ENCODE measurements at places on chromosomes 3 and 15.

DNA sequence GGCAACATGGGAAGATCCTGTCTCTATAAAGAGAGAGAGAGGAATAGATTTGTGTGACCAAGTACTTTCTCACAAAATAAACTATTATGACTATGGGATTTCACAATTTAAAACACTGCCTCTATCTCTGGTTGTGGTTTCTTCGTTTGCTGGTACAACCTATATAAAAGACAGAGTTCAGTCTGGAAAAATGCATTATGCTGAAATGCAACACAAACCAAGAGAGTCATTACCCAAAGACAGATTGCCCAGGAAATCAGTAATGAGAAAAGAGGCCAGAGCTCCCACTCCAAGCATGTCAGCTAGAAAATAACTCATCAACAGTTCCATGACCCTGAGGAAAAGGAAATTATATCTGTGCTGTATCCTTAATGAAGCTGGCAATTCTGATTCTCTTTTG is 23.2 kb downstream of the GPR176 start:
- H3K36me3 ChIP-seq = no peaks in the 10 kb centered on the region
- H3K4me1 ChIP-seq = no peaks in the 10 kb centered on the region
- H3K27me3 ChIP-seq = no peaks in the 10 kb centered on the region
- no peak overlapping the region for H3K27ac ChIP-seq

DNA sequence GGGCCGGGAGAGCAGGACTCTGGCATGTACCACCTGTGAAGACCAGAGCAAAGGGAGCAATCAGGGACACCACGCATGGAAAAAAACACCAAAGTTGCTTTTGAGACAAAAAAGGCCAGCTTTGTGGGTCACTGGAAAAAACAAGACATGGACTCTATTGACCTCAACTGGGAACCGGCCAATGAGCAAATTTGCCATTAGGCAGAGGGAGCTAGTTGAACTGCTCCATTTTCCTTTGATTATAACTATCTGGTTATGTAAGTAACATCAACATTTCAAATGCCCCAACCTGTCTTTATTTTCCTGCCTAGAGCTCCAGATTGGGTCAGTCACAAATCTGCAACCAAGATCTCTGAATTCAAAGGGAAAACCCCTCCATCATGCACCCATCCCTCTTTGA is 86.0 kb downstream of the ZNF385D start:
- no peak overlapping the region for H3K4me3 ChIP-seq
- no peaks in the 10 kb centered on the region for H3K4me1 ChIP-seq
- no peaks in the 10 kb centered on the region for H3K27me3 ChIP-seq
- H3K36me3 ChIP-seq = no peaks in the 10 kb centered on the region
- no peak for DNase-seq

DNA sequence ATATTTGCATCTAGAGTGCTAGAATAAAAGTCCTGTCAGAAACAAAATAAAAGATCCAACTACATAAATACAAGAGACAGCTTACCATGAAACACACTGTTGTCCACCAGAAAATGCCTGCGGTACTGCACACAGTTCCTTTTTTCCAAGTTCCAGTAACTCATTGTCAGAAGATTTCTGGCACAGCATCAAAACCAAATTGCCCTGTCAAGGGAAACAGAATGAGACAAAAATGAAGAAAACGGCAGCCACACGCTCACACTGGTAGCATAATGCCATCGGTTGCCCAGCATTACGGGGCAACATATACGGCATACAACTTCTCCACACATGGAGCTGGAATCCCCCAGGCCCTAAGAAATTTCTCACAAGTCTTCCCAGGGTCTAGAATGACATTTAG is 40.8 kb downstream of the PLCH1 start:
- DNase-seq = peak; percentile 38
- no peaks in the 10 kb centered on the region for H3K36me3 ChIP-seq
- H3K4me3 ChIP-seq = no peak overlapping the region
- H3K27ac ChIP-seq = no peak overlapping the region
- H3K4me1 ChIP-seq = peaks cover 17% of the 10 kb centered on the region

DNA sequence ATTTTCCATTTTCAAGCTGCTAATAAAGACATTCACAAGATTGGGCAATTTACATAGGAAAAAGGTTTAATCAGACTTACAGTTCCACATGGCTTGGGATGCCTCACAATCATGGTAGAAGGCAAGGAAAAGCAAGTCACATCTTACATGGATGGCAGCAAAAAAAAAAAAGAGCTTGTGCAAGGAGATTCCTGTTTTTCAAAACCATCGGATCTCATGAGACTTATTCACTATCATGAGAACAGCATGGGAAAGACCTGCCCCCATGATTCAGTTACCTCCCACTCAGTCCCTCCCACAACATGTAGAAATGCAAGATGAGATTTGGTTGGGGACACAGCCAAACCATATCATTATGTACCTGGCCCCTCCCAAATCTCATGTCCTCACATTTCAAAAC is 202.0 kb downstream of the FNDC3B start:
- H3K4me3 ChIP-seq = no peak overlapping the region
- H3K4me1 ChIP-seq = no peaks in the 10 kb centered on the region
- H3K36me3 ChIP-seq = peaks cover 21% of the 10 kb centered on the region
- no peak for DNase-seq
- no peak overlapping the region for H3K27ac ChIP-seq
- H3K27me3 ChIP-seq = no peaks in the 10 kb centered on the region

GRCh38 chr3:110567029-110567428 is 504.6 kb upstream of the NECTIN3 start:
- H3K4me1 ChIP-seq = no peaks in the 10 kb centered on the region
- no peak overlapping the region for H3K27ac ChIP-seq
- no peaks in the 10 kb centered on the region for H3K27me3 ChIP-seq
- no peaks in the 10 kb centered on the region for H3K36me3 ChIP-seq
- DNase-seq = no peak

DNA sequence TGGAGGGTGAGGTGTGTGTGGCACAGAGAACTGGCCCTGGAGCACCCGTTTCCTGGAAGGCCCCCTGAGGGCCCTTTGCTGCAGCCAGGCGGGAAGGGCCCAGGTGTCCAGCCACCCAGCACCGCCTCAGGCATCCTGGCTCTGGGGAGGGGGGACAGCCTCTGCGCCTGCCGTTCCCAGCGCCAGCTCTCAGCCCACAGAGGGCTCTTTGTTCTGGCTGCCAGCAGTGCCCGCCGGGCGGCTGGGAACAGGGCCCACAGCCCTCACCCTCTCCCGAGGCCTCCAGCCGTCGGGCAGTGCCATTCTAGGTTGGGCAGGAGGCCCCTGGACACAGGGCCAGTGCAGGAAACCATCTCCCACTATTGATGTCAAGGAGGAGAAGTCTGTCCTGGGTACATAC is 8.3 kb downstream of the SLC38A3 start:
- no peak overlapping the region for H3K27ac ChIP-seq
- H3K36me3 ChIP-seq = no peaks in the 10 kb centered on the region
- no peak overlapping the region for H3K4me3 ChIP-seq
- no peak for DNase-seq

DNA sequence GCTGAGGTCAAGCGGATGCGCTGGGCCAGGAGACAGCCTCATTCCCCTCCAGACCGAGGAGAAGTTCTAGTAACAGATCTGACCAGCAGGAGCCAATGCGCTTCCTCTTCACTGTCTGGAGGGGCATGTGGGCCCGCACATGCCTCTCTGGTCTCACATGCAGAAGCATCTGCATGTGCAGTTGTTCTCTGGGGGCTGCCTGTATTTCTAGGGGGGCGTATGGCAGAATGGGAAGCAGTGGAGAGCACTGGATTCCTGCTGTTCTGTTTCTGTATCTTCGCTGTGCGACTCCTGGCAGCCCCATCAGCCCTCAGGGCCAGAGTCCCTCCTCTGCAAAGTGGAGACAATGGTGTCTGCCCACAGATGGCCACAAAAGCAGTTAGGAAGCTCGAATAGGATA is 170.4 kb upstream of the IQSEC1 start:
- no peak for DNase-seq
- H3K4me3 ChIP-seq = no peak overlapping the region
- no peaks in the 10 kb centered on the region for H3K4me1 ChIP-seq
- no peaks in the 10 kb centered on the region for H3K27me3 ChIP-seq
- H3K36me3 ChIP-seq = no peaks in the 10 kb centered on the region

- no peaks in the 10 kb centered on the region for H3K27me3 ChIP-seq
- no peak overlapping the region for H3K27ac ChIP-seq
- no peak for DNase-seq
- no peaks in the 10 kb centered on the region for H3K4me1 ChIP-seq
- no peak overlapping the region for H3K4me3 ChIP-seq
Measured at GRCh38 chr3:113255100-113255853, 43.9 kb downstream of the BOC start.

DNA sequence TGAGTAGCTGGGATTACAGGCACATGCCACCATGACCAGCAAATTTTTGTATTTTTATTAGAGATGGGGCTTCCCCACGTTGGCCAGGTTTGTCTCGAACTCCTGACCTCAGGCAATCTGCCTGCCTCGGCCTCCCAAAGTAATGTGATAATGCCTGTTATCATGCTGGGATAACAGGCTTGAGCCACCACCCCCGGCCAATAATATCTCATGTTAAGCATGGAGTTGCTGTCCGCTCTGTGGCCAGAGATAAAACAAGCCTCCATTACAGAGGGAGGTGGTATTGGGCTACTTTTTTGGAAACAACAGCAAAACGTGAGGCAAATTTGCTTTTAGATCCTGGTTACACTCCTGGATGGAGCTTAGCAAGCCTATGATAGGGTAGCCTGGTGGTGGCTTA is 32.9 kb upstream of the ALG1L2 start:
- H3K27me3 ChIP-seq = no peaks in the 10 kb centered on the region
- H3K27ac ChIP-seq = no peak overlapping the region
- H3K36me3 ChIP-seq = no peaks in the 10 kb centered on the region
- H3K4me3 ChIP-seq = no peak overlapping the region

- H3K36me3 ChIP-seq = no peaks in the 10 kb centered on the region
- H3K4me3 ChIP-seq = no peak overlapping the region
- no peaks in the 10 kb centered on the region for H3K27me3 ChIP-seq
- DNase-seq = no peak
Measured at GRCh38 chr3:196975349-196975748, 6.7 kb upstream of the PIGZ start.

- H3K27ac ChIP-seq = no peak overlapping the region
- no peaks in the 10 kb centered on the region for H3K27me3 ChIP-seq
- H3K4me3 ChIP-seq = no peak overlapping the region
- H3K36me3 ChIP-seq = no peaks in the 10 kb centered on the region
Measured at GRCh38 chr3:55235416-55235815, 251.7 kb downstream of the WNT5A start.

DNA sequence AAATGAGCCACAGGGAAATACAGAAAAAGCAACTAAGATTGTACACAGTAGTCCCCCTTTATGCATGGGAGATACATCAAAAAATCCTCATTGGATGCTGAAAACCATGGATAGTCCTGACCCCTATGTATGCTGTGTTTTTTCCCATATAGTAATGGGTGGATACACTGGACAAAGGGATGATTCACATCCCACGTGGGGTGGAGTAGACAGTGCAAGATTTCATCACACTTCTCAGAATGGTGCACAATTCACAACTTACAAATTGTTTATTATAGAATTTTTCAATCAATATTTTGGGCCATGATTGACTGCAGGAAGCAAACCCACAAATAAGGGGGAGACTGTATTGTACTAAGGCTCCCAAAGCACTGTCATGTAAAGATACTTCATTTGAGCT is 224.4 kb upstream of the STRIT1 start:
- no peaks in the 10 kb centered on the region for H3K36me3 ChIP-seq
- no peaks in the 10 kb centered on the region for H3K27me3 ChIP-seq
- H3K27ac ChIP-seq = no peak overlapping the region
- DNase-seq = no peak
- no peaks in the 10 kb centered on the region for H3K4me1 ChIP-seq
- no peak overlapping the region for H3K4me3 ChIP-seq

DNA sequence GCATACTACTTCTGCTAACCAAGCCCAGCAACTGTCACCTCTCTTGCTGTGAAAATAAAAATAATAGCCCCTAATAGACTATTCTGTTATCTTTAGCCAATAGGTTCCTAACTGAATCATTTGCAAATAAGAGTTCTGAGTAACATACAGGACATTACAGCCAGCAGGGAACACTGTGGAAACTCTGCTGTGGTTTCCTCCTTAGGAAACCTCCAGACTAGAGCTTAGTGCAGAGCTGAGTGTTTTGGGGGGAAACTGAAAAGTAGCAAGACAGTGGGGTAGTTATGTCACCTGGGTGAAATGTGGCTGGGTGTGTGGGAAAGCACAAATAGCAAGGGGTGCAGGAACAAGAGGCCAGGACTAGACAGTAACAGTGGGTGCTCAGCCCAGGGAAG is 32.4 kb downstream of the DZIP1L start:
- H3K4me1 ChIP-seq = no peaks in the 10 kb centered on the region
- H3K36me3 ChIP-seq = no peaks in the 10 kb centered on the region
- no peak overlapping the region for H3K27ac ChIP-seq
- H3K4me3 ChIP-seq = no peak overlapping the region

- no peaks in the 10 kb centered on the region for H3K27me3 ChIP-seq
- H3K27ac ChIP-seq = no peak overlapping the region
Measured at GRCh38 chr3:16011376-16011775, 163.1 kb upstream of the GALNT15 start.

GRCh38 chr3:35383216-35383615 is 256.1 kb upstream of the ARPP21 start:
- no peak for DNase-seq
- no peaks in the 10 kb centered on the region for H3K36me3 ChIP-seq
- no peak overlapping the region for H3K27ac ChIP-seq
- no peak overlapping the region for H3K4me3 ChIP-seq

DNA sequence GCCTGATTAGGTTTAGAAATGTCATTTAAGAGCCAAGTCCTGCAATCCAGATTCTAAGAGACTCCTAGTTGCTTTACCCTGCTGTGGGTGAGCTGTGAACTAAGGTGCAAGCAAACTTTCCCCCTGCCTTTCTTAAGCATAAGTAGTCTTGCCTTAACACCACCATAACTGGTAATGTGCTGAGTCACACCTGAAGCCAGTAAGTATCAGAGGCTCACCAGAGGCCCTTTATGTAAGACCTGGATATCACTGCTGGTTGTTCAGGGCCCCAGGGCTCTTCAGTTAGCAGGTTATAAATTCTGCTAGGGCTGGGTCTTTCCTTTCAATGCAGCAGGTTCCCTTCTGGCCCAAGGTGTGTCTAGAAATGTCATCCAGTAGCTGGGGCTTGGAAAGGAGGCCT is 509.9 kb downstream of the VGLL3 start:
- H3K27me3 ChIP-seq = no peaks in the 10 kb centered on the region
- H3K4me1 ChIP-seq = no peaks in the 10 kb centered on the region
- no peak for DNase-seq
- H3K36me3 ChIP-seq = no peaks in the 10 kb centered on the region

DNA sequence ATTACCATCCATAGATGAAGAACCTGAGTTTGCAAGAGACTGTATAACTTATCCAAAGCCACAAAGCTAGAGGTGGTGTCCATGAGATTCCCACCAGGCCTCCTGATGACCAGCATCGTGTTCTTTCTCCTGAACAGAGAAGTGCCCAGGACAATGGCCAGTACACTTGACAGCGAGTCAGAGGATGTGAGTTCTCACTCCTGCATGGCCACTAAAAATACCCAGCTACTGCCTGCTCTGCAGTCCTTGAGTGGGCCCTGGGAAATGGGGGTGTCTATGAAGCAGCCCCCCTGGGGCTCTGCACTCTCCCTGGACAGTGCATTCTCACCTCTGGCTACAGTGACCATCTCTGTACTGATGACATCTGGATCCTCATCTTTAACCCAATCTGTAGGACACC is 201.2 kb downstream of the RPLP1 start:
- H3K27ac ChIP-seq = no peak overlapping the region
- H3K4me1 ChIP-seq = no peaks in the 10 kb centered on the region
- H3K36me3 ChIP-seq = no peaks in the 10 kb centered on the region
- H3K27me3 ChIP-seq = no peaks in the 10 kb centered on the region
- no peak for DNase-seq
- no peak overlapping the region for H3K4me3 ChIP-seq

GRCh38 chr15:92629975-92630626 is 25.5 kb downstream of the FAM174B start:
- DNase-seq = peak; percentile 68
- H3K36me3 ChIP-seq = no peaks in the 10 kb centered on the region
- no peak overlapping the region for H3K4me3 ChIP-seq
- H3K4me1 ChIP-seq = peaks cover 3% of the 10 kb centered on the region
- no peak overlapping the region for H3K27ac ChIP-seq
